Dorsolateral prefrontal cortex (tissue), 122 donors: ENCODE measurements at places on chromosomes 1 and 21.
A peak's percentile ranks its signal among the peaks of the same experiment; 100 is the strongest.

- no peak for DNase-seq
Measured at GRCh38 chr1:229364207-229365065, 21.6 kb upstream of the CCSAP start.

GRCh38 chr1:112674440-112674985 lies at the start of gene MOV10:
TSS of gene MOV10 (plus strand) at chr1:112674659. CDS start at chr1:112674913, 254 bp downstream.
- no peak for DNase-seq

- no peak for DNase-seq
Measured at GRCh38 chr1:156464825-156465452, 35.6 kb downstream of the MEF2D start.

DNA sequence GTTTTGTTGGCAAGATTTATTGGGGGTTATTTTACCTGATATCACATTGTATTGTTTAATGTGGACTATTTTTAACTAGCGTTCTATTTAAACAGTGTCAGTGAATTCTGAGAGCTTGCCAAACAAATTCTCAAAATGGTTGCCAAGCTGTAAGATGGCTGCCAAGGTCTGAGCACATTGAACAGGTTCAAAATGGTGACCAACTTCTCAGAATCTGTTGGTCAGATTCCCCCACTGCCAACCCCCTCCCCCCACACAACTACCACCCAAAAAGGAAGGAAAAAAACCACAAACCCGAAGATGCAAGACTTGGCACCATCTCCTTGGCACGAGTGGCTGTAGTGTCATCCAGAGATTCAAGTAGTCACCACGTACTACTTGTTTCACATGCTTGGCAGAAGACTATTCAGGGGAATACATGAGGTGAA lies 159.1 kb downstream of the NFIA start:
- DNase-seq, result no peak

- no peak for DNase-seq
Measured at GRCh38 chr1:164611754-164612642, 53.0 kb downstream of the PBX1 start.

- DNase-seq, result no peak
Measured at GRCh38 chr21:42216726-42217572, 2.0 kb upstream of the ABCG1 start.

- DNase-seq, result no peak
Measured at GRCh38 chr1:108208724-108209446, 8.7 kb upstream of the SLC25A24 start.

DNA sequence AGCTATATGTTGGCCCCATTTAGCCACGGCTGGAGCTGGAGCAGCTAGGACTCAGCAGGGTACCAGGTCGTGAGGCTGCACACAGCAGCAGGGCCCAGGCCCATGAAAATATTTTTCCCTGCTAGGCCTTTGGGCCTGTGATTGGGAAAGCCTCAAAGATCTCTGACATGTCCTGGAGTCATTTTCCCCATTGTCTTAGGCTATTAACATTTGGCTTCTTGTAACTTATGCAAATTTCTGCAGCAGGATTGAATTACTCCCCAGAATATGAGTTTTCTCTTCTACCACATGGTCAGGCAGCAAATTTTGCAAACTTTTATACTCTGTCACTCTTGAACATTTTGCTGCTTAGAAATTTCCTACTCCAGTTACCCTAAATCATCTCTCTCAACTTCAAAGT lies 11.2 kb downstream of the CFHR2 start:
- no peak for DNase-seq

DNA sequence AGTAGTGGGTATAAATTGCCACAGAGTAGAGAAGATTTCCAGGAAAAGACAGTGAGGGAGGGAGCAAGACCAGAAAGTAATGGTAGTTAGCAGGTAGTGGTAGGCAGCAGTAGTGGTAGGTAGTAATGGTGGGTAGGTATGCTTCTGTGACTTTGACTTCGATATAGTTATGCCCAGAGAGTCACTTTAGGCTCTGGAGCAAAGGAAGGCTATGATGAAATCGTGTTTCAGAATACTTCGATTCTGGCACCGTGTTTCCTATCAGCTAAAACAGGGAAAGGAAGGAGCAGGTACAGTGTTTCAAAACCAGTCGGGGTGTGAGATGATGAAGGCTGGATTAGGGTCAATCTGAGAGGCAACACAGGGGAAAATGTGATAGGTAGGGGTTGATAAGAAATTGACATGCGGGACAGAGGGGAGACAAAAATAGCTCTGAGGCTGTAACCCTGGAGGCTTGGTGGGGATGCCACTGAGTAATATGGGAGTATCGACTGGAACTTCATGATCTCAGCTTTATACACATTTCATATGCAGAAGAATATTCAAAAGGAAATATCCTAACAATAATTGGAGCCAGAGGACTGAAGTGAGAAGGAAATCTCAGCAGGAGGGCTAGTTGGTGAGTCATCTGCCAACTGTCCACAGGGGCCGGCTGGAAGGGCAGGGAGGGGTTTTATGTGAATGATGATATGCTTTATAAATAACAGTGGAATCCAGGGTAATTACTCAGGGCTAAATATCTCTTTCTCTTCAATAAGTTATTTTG lies 25.2 kb upstream of the TRIM45 start:
- no peak for DNase-seq

- DNase-seq, result no peak
Measured at GRCh38 chr21:39034590-39035536, 148.4 kb downstream of the PSMG1 start.

- no peak for DNase-seq
Measured at GRCh38 chr1:219092206-219092605, 81.5 kb upstream of the LYPLAL1 start.

GRCh38 chr1:45908611-45909140 lies 105.3 kb downstream of the MAST2 start:
- DNase-seq, result no peak

DNA sequence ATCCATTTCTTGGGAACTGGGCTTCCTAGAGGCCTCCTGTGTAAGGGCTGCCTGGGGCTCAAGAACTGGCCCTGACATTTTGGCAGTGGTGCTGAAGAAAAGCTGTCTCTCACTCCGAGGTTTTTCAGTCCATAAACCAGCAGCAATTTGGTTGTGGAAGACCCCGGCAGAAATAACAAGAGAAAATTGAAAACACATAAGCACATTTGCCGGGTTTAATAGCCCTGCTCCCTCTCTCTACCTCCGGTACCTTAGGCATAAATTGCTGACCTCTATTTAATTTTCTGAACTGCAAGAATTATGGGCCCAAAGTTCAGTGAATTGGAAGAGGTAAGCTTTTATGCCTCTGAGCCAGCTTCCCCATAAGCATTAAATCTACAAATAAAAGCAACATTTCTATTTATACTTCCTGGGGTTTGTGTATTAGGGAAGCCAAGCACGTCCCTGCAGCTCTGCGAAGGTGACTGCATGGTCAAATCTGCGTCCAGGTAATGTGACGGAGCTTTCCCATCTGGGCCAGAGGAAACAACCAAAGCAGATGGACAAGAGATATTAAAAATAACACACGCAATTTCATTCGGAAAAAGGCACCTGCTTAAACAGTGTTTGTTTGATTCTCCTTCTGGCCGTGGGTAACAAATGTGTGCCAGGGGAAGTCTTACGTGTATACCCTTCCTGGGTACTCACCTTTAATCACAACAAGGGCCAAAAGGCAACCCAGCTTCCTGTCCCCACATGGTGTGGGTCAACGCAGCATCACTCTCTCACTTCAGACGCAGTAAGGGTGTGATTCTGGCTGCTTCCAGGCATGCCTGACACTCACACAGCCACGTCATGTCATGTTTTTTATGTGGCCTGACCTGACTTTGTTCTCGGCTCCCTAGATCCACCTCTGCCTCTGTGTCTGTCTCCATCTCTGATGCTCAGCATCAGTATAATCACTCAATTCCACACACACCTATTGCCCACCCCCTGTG lies 69.2 kb downstream of the PAPPA2 start:
- no peak for DNase-seq

DNA sequence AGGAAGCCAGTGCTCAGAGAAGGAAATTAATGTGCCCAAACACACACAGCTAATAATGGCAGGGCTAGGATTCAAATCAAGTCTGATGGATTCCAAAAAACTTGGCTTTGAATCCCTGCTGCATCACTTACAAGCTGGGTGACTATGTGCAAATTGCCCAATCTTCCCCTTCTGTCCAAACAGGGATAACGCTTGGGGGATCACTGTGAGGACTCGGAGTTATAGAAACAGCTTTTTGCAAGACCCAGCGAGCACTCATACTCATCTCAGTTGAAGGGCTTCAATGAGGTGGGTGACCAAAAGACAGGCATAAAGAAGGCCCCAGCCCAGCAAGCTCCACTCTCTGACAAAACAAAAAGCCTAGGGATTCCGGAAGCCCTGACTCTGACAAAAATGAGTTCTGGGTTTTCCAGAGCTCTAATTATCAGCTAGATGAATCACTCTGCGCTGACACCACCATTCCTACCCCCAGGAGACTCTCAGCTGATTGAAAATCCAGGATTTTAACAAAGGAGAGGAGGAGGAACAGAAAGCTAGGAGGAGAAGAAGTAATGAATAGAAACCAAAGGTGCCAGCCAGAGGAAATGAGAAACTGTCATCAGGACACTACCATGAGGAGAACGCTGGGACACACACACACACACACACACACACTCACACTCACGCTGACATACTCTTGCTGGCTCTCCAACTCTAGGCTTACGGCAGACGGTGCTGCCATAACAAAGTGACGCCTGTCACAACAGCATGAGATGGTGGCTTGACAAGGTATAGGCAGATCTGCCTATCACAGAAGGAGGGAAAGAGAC lies 1.6 kb upstream of the STK40 start:
- DNase-seq, result no peak

DNA sequence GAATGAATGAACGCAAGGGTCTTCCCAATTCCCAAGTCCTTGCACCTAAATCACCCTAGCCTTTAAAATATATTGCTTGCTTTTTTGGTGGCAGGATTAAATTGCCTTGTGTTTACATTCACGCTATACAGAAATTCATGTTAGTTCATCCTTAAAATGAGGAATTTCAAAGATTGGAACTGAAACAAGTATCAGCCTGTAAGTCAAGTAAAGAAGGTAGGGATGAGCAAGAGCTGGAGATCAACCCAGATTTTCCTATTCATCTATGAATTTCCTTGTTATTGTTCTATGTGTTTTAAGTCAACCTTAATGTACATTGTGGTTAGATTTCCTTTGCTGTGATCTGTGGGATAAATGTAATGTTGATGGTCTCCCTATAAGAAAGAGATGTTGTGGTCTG lies 248.2 kb downstream of the NFIA start:
- DNase-seq, result no peak

DNA sequence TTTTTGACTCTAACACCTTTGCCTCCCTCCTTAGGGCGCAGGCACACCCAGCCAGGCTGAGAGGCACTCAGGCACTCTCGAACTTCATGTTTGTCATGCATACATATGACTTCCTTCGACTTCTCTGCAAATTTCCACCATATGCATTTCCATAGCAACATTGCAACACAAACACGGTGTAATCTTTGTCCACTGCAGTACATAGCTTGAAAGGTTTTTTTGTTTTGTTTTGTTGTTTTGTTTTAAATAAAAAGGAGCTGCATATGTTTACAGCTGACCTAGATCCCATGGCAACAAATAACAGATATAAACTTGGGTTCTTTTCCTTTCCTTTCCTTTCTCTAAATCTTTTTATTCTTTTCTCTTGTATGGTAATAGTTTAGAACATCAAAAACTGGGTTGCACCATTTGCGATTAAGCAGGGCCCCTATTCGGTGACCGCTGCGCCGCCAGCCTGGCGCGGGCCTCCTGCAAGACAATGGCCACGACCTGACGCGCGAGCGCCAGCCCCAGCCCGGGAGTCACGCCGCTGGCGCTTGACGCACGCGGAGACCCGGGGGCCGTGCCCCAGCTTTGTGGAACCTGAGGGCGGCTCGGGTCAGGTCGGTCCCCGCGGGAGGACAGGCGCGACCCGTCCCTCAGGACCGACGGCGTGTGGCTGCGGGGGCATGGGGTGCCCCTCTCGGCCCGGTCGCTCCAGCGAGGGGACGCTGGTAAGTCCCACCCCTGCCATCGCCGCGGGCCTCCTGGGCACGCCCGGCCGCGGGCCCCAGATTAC lies 35.2 kb downstream of the CCN1 start:
- no peak for DNase-seq

- DNase-seq, result no peak
Measured at GRCh38 chr1:33394770-33395169, 36.1 kb downstream of the PHC2 start.

DNA sequence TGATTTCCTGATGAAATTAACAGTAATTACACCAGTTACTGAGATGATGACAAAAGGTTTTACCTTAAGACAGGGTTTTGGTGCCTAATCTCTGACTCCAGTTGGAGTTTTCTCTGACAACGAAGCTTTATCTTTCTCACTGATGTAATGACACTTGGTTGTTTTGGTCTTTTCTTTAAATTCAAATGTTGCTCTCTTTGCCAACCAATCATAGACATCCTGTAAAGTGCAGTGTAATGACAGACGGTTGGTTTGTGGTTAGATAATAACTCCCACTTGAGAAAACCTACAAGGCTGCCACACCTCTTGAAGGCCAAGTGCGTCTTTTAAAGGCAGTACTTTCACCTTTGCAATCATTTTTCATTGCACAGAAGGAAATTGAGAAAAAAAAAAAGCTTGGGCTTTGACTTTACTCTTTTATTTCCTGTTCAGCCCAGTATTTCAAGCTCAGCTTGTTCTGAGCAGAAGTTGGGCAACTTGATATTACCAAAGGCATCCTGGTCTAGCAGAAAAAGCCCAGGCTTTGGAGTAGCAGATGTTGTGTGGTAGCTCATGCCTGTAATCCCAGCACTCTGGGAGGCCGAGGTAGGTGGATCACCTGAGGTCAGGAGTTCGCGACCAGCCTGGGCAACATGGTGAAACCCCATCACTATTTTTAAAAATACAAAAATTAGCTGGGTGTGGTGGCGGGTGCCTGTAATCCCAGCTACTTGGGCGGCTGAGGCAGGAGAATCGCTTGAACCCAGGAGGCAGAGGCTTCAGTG lies 14.9 kb downstream of the PDIK1L start:
- DNase-seq, result no peak

GRCh38 chr1:186016856-186017255 lies 282.7 kb downstream of the HMCN1 start:
- DNase-seq, result no peak

DNA sequence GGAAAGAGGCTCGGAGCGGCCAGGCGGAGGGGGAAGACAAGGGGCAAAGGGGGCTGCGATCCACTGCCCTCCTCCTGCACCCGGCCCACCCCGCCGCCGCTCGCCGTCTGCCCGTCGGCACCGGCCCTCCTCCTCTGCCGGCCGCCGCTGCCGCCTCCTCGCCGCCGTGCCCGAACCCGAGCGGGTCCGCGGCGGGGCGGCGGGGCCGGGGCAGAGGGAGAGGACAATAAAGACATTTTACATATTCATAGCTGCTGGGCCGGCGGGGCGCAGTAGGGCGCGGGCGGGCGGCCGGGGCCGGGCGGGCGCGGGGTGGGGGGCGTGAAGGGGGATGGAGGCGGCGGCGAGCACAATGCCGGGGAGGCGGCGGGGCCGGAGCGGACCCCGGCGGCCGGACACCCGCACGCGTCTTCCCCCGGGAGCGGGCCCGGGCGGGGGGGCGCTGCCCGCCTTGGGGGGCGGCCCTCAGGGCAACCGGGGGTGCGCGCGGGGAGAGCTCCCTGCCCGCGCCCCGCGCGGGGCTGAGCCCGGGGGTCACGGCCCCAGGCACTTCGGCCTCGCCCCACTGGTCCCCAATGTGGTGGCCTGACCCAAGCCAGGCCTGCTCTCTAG lies 546 bp downstream of the POU2F1 start:
- peak; percentile 16 for DNase-seq
